Right ventricle myocardium superior (tissue), 1 donor: ENCODE measurements at places on chromosomes 4 and X.
A peak's percentile ranks its signal among the peaks of the same experiment; 100 is the strongest.

DNA sequence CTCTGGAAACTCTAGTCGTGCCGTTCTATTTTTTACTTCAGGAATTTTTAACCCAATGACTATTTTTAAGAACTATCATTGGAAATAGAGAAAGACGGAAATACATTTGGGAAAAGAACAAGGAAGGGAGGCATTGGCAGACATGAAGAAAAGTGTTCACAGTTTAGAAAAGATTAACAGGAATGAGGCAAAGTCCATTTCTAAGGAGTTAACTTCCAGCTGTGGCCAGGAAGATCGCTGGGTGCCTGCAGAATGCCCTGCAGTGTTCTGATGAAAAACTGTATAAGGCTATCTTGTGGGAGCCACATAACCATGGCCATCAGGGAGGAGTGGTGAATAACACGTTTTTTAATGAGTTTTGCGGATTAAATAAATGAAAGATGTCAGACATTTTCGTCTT is 150.6 kb upstream of the VCX3A start:
- no peak for DNase-seq

DNA sequence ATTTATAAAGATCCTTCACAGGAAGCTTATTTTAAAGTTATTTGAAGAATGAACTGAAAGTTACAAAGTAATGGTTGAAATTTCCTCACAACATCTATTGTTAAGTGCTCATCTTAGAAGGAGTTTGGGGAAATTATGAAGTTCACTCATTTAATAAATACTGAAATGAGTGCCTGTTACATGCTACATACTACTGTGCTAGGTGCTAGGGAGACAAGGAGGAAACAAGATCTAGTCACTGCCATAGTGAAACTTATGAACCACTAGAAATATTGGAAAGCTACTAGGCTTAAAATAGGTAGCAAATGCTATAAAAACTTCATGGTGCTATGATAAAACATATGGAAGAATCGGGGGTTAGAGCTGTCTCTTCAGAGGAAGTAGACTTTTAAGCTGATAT is 97.1 kb downstream of the JADE1 start:
- no peak for DNase-seq

DNA sequence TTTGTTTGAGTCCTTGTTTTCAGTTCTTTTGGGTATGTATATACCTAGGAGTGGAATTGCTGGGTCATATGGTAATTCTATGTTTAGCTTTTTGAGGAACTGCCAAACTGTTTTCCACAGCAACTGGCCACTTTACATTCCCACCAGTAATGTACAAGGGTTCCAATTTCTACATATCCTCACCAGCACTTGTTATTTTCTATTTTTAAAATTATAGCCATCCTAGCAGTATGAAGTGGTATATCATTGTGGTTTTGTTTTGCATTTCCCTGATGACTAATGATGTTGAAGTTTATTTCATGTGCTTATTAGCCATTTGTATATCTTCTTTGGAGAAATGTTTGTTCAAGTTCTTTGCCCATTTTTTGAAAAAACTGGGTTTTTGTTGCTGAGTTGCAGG is 39.6 kb downstream of the TMEM164 start:
- DNase-seq: no peak

GRCh38 chrX:470686-471085 is 84.0 kb upstream of the PPP2R3B start:
- no peak for DNase-seq

DNA sequence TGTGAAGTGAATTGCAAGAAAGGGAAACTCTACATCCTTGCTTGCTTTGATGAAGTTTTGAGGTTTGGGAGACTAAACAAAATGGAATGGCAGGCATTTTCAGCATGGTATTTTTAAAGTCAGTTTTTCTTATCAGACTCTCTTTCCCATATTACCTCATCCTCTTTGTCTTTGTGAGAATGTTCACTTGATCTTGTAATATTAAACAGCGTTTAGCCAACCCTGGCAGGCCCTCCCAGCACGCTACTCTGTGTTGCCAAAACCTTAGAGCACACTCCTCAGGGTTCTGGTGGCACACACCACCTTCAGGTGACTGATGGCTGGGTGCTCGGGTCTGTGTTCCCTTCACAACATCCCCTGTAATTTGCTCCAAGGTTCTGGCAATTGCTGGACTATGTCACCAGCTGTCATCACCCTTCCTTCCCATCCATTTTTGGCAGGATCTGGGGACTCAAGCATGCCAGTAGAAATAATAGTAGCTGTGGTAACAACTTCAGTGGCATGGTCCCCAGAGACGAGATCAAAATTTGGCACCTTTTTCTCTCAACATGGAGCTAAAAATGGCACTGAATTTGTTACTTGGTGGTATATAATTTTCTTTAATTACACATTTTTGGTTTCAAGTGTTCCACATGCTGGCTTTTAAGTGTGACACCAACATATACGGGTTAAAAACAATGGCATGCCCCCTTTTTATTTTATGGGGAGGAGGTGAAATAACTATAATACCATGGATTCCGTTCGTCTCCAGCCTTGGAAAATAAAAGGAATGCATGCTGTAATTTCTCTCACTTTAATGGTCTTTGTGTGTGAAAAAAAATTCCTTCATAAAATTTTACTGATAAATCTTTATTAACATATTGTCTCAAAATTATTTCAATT is 273.1 kb downstream of the DCTD start:
- DNase-seq: peak; percentile 55

DNA sequence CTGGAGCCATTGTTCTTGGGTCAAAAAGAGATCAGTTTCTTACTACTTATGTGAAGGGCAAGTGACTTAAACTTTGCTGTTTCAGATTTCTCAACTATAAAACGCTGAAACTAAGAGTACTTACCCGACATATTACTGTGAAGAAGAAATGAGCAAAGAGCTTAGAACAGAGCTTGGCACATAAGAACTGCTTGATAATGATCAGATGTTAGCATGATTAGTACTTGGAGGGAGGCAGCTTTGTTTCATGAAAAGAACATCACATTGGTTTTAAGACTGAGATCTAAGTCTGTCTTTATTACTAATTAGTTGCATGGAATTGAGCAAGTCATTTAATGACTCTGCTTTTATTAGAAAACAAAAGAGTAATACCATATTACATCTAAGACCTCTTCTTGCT is 169.1 kb downstream of the ARHGAP24 start:
- DNase-seq: no peak

GRCh38 chrX:11241720-11242119 is 51.5 kb upstream of the AMELX start:
- DNase-seq: no peak

GRCh38 chr4:127558489-127559407 is 74.0 kb upstream of the INTU start:
- DNase-seq: no peak

- no peak for DNase-seq
These were observed 3.3 kb upstream of the BBS7 start for GRCh38 chr4:121873604-121874003.

DNA sequence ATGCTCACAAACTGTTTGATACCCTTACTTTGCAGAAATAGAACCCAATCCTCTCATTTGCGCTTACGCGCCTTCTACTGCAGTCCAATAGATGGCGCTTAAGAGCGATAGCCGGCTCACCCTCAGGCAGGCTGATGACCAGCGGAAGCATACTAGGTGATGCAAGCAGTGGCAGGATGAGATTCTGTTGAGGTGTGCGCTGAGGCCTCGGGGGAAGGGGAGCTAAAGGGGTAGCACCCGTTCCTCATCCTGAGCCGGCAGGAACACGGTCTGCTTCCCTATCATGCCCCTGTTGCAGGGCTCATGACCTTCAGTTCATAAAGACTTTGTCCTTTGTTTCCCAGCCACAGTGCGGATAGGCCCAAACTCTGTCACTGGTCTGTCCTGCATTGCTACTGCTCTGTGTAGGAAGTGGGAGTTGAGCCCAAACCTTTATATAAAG is 628.9 kb downstream of the TLL1 start:
- DNase-seq: no peak

DNA sequence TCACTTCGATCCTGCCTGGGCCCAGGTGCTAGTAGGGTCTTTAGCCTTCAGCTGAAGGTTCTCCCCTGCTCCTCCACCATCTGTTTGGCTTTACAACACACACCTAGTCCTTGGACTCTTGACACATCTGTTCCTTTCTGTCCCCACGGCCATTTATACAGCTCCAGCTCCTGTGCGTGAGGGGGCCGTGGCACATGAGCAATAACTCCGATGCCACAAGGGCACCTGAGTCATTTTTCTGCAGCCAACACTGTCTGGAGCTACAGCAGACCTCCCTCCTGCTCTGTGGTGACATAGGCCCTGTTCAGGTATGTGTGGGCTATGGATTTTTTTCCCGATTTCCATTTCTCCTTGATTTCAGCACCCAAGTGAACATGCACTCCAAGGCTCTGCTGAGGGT is 44.7 kb upstream of the BCOR start:
- DNase-seq: no peak

GRCh38 chr4:70627620-70628019 is 924 bp upstream of the ENAM start:
- DNase-seq: no peak

GRCh38 chr4:118948545-118949144 is 60.0 kb downstream of the SYNPO2 start:
- no peak for DNase-seq

- DNase-seq: no peak
These were observed 229.7 kb upstream of the GPRIN3 start for GRCh38 chr4:89537281-89537680.

GRCh38 chr4:6724421-6725111 is 8.6 kb downstream of the BLOC1S4 start:
- DNase-seq: no peak

GRCh38 chrX:7115557-7115956 is 32.0 kb upstream of the STS start:
- peak; percentile 52 for DNase-seq

DNA sequence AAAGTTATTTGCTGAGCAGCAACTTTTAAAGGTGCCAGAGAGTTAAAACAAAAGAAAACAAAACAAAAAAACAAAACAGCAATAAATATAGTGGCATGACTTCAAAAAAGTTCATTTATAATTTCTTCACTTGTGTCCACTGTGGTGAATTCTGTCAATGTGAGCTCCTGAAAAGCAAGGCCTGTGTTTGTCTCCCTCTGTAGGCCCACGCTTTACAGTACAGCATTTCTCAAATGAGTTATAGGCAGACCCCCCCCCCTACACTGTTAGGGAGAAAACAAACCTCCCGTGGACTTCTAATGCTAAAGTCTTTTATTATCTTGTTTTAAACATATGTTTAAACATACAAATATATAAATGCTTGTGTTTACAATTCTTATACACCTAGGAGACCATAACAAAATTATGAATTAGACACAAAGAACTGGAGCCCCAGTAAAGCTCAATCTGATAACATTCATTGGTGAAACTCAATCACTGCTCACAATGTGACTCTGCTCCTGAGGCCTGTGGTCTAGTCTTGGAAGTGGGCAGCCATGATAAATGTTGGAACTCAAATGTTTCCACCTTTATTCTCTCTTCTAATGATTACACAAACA is 47.0 kb upstream of the SCOC start:
- no peak for DNase-seq

DNA sequence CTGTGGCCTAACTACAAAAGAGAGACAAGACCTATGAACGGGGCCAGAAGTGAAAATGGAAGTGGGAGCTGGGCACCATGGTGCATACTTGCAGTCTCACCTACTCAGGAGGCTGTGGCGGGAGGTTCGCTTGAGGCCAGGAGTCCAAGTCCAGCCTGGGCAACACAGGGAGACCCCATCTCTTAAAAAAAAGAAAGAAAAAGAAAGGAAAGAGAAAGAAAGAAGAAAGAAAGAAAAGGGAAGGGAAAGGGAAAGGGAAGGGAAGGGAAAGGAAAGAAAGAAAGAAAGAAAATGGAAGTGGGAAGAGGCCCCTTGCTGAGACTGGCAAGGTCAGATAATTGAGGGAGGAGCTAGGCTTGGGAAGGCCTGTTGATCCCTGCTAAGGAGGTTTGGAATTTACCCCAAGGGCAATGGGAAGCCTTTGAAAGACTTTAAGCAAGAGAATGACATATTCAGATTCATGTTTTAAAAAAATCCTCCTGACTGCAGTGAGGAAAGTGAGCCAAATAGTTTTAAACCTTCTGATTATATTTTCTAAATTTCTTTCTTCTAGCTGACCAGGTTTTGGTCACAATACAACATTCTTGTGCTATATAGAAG is 17.7 kb upstream of the HERC5 start:
- DNase-seq: no peak

GRCh38 chrX:1361275-1361674 is 24.7 kb downstream of the IL3RA start:
- DNase-seq: no peak

DNA sequence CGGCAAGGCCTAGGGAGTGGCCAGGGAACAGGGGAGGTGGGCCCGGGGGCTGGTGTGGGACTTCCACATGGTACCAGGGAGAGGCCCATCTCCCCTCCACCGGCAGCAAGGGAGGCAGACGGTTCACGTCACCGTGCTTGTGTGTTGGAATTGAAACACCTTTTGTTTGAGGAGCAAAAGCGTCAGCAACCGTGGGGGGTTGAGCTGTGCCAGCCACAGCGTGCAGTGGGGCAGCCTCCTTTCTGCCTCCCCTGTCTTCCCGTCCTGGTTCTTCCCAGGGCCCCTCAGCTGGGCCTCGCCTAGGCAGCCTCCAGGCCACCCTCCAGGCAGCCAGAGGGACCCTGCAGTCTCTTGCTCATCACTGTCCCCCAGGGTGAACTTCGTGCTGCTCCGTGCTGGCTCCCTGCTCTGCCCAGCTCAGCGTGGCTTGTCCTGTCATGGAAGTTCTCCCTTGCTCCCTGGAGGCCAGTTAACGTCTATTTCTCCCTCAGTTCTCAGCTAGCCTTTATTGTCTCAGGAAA is 32.1 kb upstream of the HGFAC start:
- DNase-seq: no peak

DNA sequence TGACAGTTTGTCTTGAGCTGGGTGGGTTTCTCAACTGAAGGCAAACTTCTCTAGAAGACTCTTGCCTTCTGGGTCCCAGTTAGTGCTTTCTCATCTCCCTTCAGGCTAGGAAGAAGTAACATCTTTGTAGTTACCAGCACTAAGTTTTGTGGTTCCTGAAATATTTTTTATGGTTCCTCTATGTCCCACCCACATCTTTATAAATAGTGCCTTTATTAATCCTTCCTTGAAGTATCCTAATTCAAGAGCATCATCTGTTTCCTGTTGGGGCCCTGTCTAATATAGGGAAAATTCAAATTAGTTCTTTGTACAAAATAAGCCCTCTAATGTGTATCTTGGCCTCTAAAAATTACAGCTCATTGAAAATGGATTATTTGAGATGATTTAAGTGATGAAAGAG is 147.4 kb upstream of the MAOA start:
- DNase-seq: no peak

- DNase-seq: no peak
These were observed 76.8 kb downstream of the JAKMIP1 start for GRCh38 chr4:6123541-6123940.

GRCh38 chr4:76148142-76148865 is at the start of gene NUP54:
TSS of gene NUP54 (minus strand) at chr4:76148397. CDS start at chr4:76148374, 23 bp downstream.
- DNase-seq: peak; percentile 96

DNA sequence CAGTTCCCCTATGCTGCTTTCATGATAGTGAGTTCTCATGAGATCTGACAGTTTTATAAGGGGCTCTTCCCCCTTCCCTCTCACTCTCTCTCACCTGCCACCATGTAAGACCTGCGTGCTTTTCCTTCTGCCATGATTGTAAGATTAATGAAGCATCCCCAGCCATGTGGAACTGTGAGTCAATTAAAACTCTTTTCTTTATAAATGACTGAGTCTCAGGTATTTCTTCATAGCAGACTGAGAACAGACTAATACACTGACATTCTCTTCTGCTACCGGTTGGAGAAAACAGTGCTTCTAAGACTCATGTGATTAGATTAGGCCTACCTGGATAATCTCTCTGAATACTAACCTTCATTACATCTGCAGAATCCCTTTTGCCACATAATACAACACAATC is 45.4 kb upstream of the TRPC5OS start:
- no peak for DNase-seq
